ENCODE measurements at places on chromosomes 3 and 15.
A peak's percentile ranks its signal among the peaks of the same experiment; 100 is the strongest.

DNA sequence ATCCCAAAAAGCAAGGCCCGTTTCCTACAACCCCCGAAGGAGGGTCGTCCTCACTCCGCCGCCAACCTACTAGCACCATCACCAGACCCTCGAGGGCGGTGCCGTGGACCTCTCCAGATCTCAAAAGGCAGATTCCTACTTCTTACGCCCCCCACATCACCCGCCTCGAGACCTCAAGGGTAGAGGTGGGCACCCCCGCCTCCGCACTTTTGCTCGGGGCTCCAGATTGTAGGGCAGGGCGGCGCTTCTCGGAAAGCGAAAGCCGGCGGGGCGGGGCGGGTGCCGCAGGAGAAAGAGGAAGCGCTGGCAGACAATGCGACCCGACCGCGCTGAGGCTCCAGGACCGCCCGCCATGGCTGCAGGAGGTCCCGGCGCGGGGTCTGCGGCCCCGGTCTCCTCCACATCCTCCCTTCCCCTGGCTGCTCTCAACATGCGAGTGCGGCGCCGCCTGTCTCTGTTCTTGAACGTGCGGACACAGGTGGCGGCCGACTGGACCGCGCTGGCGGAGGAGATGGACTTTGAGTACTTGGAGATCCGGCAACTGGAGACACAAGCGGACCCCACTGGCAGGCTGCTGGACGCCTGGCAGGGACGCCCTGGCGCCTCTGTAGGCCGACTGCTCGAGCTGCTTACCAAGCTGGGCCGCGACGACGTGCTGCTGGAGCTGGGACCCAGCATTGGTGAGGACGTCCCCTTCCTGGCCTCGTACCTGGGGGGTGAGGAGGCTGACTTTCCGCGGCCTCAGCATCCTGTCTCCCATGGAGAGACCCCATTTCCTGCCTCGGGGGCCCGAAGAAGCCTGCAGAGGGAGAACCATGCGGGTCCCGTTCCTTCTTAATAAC is at the start of gene MYD88:
Gene MYD88, plus strand, starts transcription at position 313 of the 842 bp plus-strand sequence. Its CDS starts 40 bp downstream, at position 353.
- peak; percentile 87 for DNase-seq

GRCh38 chr15:36406911-36407310 is 172.5 kb upstream of the CDIN1 start:
- no peak for DNase-seq

GRCh38 chr3:13544293-13544831 is 4.6 kb upstream of the FBLN2 start:
- DNase-seq: no peak

DNA sequence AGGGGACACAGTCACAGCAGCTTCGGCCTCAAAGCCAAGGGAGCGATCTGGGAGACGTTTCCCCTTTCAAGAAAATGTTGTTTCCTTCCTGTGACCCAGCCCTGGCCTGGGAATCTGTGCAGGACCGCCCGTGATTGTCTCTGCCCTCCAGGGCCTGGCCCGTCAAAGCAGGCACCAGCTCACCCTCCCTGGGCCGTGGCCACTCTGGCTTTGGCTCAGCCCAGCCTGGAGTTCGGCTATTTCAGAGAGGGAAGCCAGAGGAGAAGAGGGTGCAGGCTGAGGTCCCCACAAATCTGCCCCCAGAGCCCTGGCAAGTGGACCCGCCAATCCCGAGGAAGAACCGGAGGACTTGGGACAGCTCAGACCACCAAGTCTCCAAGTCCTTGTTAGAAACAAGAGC is 12.7 kb downstream of the GATA2 start:
- no peak for DNase-seq

- DNase-seq: no peak
These were observed 299 bp downstream of the TYRO3 start for GRCh38 chr15:41559239-41559782.

DNA sequence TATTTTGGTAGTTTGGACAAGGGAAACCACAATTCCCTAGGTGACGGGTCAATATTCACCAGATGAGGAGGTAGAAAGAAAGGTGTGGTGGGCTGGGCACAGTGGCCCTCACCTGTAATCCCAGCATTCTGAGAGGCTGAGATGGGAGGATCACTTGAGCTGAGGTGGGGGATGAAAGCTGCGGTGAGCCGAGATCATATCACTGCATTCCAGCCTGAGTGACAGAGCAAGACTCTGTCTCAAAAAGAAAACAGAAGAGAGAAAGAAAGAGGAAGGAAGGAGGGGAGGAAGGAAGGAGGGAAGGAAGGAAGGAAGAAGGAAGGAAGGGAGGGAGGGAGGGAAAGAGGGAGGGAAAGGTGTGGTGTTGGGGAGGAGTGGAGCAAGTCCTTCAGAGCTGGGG is 56.1 kb upstream of the RNF7 start:
- no peak for DNase-seq

- no peak for DNase-seq
These were observed 29.5 kb downstream of the TKT start for GRCh38 chr3:53226142-53226840.

DNA sequence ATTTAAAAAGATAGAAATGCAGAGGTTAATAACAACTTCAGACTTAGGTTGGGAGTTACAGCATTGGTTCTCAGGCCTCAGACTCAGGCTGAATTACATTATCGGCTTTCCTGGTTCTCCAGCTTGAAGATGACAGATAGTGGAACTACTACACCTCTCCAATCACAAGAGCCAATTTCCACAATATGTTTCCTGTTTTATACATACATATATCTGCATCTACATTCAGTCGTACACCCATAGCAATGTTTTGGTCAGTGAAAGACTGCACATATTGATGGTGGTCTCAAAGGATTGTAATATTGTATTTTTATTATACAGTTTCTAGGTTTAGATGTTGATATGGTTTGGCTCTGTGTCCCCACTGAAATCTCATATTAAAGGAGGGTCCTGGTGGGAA is 35.4 kb downstream of the AADACL2 start:
- DNase-seq: no peak

GRCh38 chr15:26888761-26889160 is 21.9 kb downstream of the GABRA5 start:
- DNase-seq: no peak

- no peak for DNase-seq
These were observed 514.1 kb upstream of the CFAP20DC start for GRCh38 chr3:59563966-59564365.

DNA sequence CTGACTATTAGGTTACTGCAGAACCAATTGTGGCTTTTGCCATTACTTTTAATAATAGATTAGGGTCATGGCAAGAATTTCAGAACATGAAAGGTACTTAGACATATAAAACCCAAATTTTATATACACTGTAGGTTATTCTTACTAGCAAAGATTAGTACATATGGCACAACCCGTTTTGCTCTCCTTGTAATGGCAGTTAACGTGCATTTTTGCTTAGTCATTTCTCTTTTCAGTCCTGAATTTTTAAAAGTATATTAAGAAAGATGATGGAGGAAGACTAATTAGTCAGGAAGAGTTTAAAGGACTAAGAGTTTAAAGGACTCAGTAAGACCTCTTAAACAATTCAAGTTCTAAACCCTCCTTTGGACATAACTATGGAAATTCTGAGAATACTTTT is 114.0 kb downstream of the PEAK1 start:
- no peak for DNase-seq

DNA sequence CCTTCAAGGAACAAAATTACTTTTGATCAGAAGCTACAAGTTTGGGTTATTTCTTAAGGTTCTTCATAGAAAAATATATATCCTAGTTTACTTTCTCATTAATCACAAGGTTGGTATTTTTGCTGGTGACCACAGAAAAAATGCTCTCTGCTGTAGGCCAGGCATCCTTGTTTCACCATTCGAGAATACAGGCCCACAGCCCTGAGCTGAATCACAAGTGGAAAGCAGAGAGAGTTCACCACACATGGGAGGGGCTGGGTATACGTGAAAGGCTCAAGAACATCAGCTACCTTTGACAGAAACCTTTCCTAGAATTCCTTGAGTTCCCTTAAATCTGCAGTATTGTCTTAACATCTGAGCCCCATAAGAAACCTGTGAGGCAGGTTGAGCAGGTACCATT is 23.2 kb downstream of the CPEB1 start:
- no peak for DNase-seq

- no peak for DNase-seq
These were observed 12.5 kb downstream of the ABCF3 start for GRCh38 chr3:184198509-184198908.

- no peak for DNase-seq
These were observed 4.7 kb downstream of the LRRC15 start for GRCh38 chr3:194364652-194365434.

GRCh38 chr3:17626395-17626794 is 116.0 kb downstream of the TBC1D5 start:
- DNase-seq: no peak

- DNase-seq: no peak
These were observed 147.8 kb upstream of the MCTP2 start for GRCh38 chr15:94083467-94084052.

GRCh38 chr3:197809356-197810020 is 18.4 kb downstream of the LRCH3 start:
- DNase-seq: no peak

DNA sequence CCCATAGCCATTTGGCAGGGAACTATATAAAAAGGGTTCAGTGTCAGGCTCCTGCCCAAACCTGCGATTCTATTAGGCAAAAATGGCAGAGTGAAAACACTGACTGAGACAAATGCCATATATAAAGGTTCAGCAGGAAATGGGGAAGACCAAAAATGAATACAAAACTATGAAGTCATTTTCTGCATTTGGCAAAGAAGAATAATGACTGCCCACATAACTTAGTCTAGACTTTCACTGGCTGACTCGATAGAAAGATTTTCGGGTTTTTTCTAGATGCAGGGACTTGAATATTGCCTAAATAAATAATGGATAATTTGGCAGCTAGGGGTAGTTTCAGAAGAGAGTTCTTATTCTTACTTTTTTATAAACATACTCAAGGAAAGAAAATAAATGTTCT is 178.0 kb downstream of the TPRG1 start:
- no peak for DNase-seq

GRCh38 chr15:57391537-57391936 is 15.2 kb downstream of the CGNL1 start:
- DNase-seq: no peak

DNA sequence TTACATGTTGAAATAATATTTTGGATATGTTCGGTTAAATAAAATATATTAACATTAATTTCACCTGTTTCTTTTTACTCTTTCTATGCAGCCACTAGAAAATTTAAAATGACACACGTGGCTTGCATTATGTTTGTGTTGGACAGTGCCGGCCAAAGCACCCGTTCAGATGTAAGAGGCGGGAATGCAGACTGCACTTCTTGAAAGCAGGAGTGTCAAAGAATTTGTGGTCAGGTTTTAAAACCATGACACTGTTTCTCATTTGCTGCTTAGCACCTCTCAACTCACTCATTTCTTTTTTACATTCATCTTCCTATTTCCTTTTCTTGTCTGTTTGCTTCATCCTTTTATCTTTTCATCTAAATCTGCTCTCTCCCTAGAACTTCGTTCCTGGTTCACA is 35.3 kb upstream of the MINAR1 start:
- no peak for DNase-seq

- DNase-seq: no peak
These were observed 111.5 kb upstream of the PPP2R3A start for GRCh38 chr3:135853981-135854380.

DNA sequence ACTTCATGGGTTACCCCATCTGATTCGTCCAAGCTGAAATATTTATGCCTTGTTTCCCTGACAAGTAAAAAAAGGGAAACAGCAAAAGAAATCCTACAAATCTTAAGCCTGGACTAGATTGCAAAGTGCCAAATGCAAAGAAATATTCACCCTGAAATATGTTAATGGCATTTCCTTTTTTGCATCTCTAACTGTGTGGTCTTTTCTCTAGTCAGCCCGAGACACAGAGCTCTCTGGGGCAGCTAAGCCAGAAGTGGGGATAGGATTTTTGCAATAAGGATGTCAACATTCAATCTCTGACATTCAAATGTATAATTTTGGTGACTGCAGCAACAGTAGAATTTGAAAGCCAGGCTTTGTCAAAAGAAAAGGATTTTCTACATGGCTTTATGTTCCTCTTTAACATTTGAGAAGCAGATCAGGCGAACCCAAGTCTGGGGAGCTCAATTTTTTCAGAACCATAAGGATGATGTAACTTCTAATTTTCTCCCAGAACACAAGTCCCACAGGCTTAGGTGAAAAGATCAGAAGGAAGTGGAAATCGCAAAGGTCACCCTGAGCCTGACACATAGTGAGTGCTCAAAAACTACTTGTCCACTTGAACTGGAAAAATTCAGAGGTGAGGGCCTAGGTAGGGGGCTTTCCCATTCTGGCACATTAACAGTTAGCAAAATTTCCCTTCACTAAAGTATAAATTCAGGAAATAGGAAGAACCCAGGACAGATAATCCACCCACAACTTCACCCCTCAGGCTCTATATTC is 28.2 kb upstream of the KCNMB3 start:
- DNase-seq: no peak

DNA sequence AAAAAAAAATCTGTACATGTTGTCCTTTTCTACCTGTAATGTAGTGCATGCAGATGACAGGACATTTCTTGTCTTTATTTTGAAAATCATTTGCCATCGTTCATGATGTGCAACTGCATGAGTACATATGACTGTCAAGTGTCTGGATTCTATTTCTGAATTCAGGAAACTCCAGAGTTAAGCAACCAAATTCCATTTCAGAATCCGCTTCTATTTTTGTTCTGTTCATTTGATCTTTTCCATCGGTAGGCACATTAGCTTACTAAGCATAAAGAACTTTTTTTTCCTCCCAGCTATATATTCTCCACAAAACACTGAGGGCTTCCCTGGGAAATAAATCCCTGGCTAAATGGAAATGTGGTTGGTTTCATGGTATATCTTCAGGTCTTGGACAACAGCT is 365.6 kb downstream of the PTPRG start:
- DNase-seq: no peak

GRCh38 chr3:9397906-9398699 is 688 bp downstream of the SETD5 start:
- peak; percentile 63 for DNase-seq

DNA sequence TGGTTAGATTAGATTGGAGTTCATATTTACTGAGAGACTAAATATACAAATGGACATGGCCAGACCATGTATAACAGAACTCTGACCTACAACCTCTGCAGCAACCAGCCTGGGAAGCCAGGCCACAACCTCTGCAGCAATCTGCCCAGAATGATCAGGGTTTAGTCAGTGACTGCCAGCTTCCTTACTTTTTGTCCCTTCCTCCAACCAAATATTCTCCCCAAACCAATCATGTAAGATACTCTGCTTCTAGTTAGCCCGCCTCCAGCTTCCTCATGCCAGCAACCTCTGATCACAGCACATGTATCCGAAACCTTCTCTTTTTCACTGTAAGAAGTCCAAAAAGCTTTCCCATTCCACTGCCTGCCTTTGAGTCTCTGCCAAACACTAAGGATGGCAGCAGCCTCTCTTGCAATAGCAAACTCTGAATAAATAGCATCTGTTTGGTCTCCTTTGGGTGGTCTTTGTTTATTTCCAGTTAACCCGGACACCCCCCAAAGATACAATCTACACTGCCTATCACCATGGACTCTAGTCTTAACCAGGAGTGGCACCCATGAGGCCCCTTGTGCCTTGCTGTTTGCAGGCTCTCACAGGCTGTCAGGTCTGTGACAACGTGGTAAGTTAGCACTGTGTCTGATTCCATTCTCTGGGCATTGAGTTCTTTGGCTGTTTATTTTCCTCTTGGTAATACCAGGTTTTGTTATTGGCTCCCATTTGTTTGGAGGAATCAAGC is 102.2 kb downstream of the ERC2 start:
- DNase-seq: no peak
